Karpas-422 (cell line): ENCODE measurements at places on chromosomes 5 and 9. TPM values are rescaled to one million over a fixed set of nuclear protein-coding genes. Genes with fewer than 3 reads are reported as not detected.
A peak's percentile ranks its signal among the peaks of the same experiment; 100 is the strongest.

The FCN2 gene
- total RNA-seq, result not detected in 2 replicates

DNA sequence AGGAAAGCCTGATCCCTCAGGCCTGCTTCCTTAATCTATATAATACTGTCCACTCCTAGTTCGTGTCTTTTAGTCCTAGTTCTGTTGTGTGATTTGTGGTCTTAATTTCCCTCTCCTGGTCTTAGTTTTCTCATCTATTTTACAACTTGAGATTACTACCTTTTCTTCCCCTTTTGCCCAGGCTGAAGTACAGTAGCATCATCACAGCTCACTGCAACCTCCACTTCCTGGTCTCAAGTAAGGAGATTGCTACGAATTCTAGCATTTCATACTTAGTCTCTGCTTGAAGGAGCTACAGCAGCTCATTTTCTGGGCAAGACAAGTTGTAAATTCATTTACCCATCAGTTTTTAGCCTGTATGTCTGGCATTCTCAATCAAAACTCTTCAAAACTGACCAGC, 5.5 kb downstream of the TRIM32 start:
- H3K27me3 ChIP-seq, result no peaks in the 10 kb centered on the region
- no peak overlapping the region; the same call in 1 of the 2 replicates for H3K4me3 ChIP-seq
- peaks cover 65% of the 10 kb centered on the region for H3K4me1 ChIP-seq
- DNase-seq, result peak; percentile 64

DNA sequence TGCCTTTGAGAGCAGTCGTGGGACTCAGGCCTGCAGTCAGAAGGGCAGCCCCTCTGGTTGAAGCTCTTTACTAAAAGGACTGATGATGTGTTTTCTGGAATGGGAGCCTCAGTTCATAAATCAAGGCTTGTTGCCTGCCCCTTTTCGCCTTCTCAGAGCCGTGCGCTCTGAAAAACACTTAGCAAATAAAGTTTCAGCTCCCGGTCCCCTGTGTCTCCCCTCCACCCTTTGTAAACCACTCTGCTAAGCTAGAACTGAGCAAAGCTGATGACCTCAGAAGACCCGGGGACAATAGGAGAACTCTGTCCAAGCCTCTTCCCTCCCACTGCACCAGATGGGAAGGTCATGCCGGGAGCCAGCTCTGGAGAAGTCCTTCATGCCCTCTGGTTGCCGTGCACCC, 39.3 kb upstream of the ADRA1B start:
- no peak overlapping the region for H3K4me3 ChIP-seq
- no peaks in the 10 kb centered on the region for H3K36me3 ChIP-seq
- no peak overlapping the region for H3K27ac ChIP-seq

DNA sequence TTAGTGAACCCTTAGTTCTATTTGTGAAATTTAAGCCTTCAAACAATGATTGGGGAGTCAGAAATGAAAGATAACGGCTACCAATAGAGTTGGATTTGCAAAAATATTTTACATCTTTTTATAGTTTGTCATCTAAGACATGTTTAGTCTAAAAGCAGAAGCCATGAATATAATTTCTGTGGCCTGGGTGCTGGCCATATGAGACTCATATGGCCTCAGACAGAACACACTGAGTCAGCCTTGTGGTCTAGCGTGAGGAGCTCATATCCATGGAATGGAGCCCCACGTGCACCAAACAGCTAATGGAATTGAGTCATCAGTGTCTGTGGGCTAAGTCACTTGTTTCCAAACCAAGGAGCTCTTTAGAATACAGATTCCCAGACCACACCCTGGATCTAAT, 240.7 kb upstream of the NREP start:
- H3K4me3 ChIP-seq, result no peak overlapping the region
- H3K27me3 ChIP-seq, result no peaks in the 10 kb centered on the region
- no peaks in the 10 kb centered on the region for H3K36me3 ChIP-seq
- no peak for DNase-seq
- H3K4me1 ChIP-seq, result no peaks in the 10 kb centered on the region

- H3K4me1 ChIP-seq, result no peaks in the 10 kb centered on the region
- no peak overlapping the region for H3K4me3 ChIP-seq
- no peaks in the 10 kb centered on the region for H3K36me3 ChIP-seq
- no peak for DNase-seq
- H3K27ac ChIP-seq, result no peak overlapping the region
Measured at GRCh38 chr5:111379391-111379816, 132.9 kb downstream of the STARD4 start.
